ENCODE measurements at places on chromosomes 3 and 15. TPM values are rescaled to one million over a fixed set of nuclear protein-coding genes. Genes with fewer than 3 reads are reported as not detected.
A peak's percentile ranks its signal among the peaks of the same experiment; 100 is the strongest.

DNA sequence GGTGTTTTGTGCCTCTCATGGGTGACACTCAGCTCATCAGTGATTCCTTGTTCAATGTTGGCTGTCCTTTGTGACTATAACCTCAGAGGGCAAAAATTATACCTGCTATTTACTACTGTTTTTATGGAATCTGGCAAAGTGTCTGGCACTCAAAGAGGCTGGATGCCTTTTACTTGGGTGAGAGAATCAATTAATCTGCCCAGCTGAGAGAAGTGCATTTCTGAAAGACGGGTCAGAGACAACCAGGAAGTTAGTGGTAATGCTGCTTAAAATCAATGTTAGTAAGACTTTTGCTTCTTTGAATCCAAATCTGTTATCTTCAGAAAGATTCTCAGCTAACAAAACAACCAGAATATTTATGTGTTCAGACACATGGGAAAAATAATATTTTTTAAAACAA lies 436.2 kb upstream of the SUCLG2 start:
- DNase-seq, result no peak
- no peak overlapping the region for H3K4me3 ChIP-seq
- H3K36me3 ChIP-seq, result no peaks in the 10 kb centered on the region
- H3K27me3 ChIP-seq, result no peaks in the 10 kb centered on the region
- no peaks in the 10 kb centered on the region for H3K4me1 ChIP-seq

DNA sequence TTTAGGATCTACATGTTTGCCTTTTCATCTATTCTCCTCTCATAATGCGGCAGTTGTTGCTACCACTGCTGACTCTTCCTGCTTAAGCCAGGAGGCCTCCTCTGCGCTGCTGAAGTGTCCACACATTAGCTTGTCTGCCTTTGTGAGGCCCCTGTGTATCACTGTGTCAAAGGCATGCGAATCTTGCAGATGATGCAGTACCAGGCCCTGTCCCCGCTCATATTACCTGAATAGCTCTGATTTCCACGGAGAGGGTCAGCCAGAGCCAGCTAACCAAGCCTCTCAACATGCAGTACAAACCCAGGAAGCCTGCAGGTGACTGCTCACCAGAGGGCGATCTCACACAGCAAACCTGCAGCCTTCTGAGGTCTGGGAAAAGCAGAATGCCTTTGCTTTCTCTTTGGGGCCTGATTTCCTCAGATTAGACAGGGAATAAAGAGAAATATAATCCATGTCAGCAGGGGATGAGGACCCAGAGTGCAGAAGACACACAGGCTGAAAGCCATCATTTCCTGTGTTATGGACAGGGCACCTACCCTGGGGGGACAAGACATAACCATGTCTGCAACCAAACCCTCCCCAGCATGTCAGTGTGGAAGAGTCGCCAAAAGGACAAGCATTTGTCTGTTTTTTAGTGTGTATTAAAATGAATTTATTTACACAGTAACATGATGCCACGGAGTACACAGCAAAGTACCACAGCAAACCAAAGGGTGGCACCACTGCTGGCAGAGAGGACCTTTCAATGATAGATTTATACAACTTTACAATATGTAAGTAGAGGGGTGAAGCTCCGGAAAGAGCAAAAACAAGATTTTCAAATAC lies 36.8 kb upstream of the TSPAN3 start:
- H3K4me3 ChIP-seq, result no peak overlapping the region
- H3K36me3 ChIP-seq, result no peaks in the 10 kb centered on the region
- H3K27ac ChIP-seq, result peak overlapping the region; percentile 48
- no peaks in the 10 kb centered on the region for H3K27me3 ChIP-seq
- no peaks in the 10 kb centered on the region for H3K4me1 ChIP-seq

DNA sequence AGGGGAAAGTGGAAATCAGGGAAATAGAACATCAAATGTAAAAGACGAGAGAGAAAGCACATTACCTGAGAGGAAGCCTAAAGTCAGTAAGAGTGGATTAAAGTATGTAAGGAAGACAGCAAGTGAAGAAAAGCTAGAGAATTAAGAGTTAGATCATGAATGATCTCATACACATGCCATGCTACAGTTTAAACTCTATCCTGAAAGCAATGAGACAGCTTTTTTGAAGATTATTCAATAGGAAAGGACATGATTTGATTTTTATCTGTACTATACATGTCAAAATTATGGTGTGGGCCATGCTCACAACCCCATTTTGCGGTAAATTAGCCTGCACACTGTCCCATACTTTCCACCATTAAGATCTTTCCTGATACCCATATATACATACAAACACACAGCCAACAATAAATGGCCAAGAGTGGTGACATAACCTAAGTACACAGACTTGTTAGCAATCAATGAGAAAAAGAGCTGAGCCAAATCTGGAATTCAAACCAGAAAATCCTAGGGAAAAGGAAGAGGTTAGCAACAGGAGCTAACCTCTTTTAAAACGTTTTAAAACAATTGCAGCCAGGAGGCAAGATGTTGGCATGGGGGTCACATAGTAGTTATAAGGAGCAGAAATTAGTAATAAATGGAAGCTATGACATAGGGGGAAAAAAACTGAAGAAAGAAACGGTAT lies 4.5 kb downstream of the MYO9A start:
- no peak for DNase-seq
- no peaks in the 10 kb centered on the region for H3K4me1 ChIP-seq
- H3K36me3 ChIP-seq, result no peaks in the 10 kb centered on the region

The CCR1 gene
- 15.0 TPM for total RNA-seq

- DNase-seq, result peak; percentile 70
- peaks cover 3% of the 10 kb centered on the region for H3K4me1 ChIP-seq
- H3K27me3 ChIP-seq, result no peaks in the 10 kb centered on the region
- H3K36me3 ChIP-seq, result no peaks in the 10 kb centered on the region
Observed at GRCh38 chr15:99536422-99537040, 29.3 kb upstream of the MEF2A start.

The TEX9 gene
- 3.4 TPM for total RNA-seq

DNA sequence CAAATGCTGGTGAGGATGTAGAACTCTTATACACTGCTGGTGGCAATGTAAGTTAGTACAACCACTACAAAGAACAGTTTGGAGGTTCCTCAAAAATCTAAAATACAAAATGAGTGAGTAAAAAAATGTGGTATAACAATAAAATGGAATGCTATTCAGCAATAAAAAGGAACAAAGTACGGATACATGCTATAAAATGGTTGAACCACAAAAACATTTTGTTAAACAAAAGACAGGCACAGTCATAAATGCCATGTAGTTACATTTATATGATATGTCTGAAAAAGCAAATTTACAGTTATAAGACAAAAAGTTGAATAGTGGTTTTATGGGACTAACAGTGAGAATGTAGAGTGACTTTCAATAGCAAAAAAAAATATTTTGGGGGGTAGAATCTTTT lies 285.8 kb downstream of the TBC1D5 start:
- no peak for DNase-seq
- no peak overlapping the region for H3K27ac ChIP-seq
- no peak overlapping the region for H3K4me3 ChIP-seq
- no peaks in the 10 kb centered on the region for H3K36me3 ChIP-seq
- H3K4me1 ChIP-seq, result no peaks in the 10 kb centered on the region

The RTP1 gene
- not detected for total RNA-seq

- H3K4me1 ChIP-seq, result no peaks in the 10 kb centered on the region
- no peak for DNase-seq
- no peaks in the 10 kb centered on the region for H3K27me3 ChIP-seq
- H3K4me3 ChIP-seq, result no peak overlapping the region
- no peaks in the 10 kb centered on the region for H3K36me3 ChIP-seq
Observed at GRCh38 chr3:157618075-157618760, 115.0 kb upstream of the VEPH1 start.

DNA sequence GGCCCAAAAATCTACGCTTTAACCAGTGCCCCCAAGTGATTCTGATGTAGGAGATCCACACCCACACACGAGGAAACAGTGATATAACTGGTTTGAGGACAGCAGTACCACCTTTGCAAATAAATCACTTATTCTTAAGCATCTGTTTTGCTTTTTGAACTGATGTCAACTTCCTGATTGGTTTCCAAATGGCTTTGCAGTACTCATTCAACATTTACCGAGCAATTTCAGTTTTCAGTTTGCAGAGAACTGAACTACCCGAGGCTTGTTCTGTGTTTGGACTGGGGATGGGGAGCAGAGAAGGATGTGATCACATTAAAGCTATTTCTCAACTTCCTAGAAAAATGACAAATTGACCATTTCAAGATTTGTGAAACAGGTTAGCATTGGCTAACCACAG lies 1.1 kb upstream of the GYG1 start:
- no peaks in the 10 kb centered on the region for H3K27me3 ChIP-seq
- H3K4me1 ChIP-seq, result peaks cover 5% of the 10 kb centered on the region
- DNase-seq, result no peak
- peak overlapping the region; percentile 97 for H3K27ac ChIP-seq
- no peaks in the 10 kb centered on the region for H3K36me3 ChIP-seq

The TSC22D2 gene
- total RNA-seq, result 19.8 TPM

The SCN10A gene
- total RNA-seq, result not detected

DNA sequence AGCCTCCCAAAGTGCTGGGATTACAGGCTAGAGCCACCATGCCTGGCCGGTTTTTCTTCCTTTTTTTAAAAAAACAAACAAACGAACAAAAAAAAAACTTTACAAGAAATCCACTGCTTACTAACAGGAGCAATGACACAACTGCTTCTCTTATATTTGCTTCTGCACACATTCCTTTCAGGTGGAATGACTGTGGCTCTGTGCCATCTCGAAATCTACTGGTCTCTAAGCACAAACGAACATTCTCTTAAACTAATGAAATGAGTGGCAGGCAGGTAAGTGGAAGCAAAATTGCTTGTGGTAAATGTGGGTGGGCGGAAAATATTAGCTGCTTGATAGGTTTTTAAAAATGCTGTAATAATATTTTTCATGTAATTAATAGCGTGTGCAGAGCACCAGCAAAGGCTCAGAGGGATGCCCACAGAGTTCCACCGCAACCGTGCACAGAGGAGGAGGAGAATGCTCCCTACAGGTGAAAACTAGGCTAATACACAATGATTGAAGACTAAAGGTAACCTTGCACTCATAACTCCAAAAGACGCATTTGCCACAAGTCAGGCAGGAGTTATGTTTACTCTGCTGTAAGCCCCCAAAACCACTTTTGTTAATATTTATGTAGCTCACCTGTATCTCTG lies 77.4 kb downstream of the LSAMP start:
- no peaks in the 10 kb centered on the region for H3K36me3 ChIP-seq
- DNase-seq, result no peak
- no peak overlapping the region for H3K27ac ChIP-seq
- no peak overlapping the region for H3K4me3 ChIP-seq

The SCAMP2 gene
- 69.4 TPM for total RNA-seq

GRCh38 chr3:31800436-31800835 lies 180.6 kb downstream of the OSBPL10 start:
- no peak for DNase-seq
- H3K27me3 ChIP-seq, result no peaks in the 10 kb centered on the region
- H3K36me3 ChIP-seq, result no peaks in the 10 kb centered on the region
- no peaks in the 10 kb centered on the region for H3K4me1 ChIP-seq
- H3K4me3 ChIP-seq, result no peak overlapping the region
- no peak overlapping the region for H3K27ac ChIP-seq

- H3K36me3 ChIP-seq, result no peaks in the 10 kb centered on the region
- H3K4me3 ChIP-seq, result no peak overlapping the region
- no peak for DNase-seq
Observed at GRCh38 chr15:70669006-70669602, 94.3 kb downstream of the UACA start.

The INAFM2 gene
- 5.1 TPM for total RNA-seq

Measured in breast epithelium (tissue), 4 donors.